Suppressor macrophage (primary cell): ENCODE measurements at places on chromosomes 1 and 21.
A peak's percentile ranks its signal among the peaks of the same experiment; 100 is the strongest.

DNA sequence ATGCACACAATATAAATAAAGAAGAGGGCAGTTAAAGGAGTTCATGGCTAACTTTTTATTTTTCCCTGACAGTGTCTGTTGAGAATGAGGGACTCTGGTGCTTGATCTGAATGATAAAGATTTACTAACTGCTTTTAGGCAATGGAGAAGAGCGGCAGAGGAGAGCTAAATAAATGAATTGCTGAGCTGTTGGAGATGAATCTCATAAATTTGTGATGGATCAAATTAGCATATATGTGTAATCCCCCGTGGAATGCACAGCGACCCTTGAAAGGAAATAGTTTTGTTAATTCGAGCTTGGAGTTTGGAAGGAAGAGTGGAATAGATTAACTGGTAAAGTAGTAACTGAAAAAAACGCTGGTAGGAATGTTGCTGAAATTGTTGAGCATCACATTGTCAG lies 40.2 kb downstream of the HMCN1 start:
- no peak for DNase-seq

DNA sequence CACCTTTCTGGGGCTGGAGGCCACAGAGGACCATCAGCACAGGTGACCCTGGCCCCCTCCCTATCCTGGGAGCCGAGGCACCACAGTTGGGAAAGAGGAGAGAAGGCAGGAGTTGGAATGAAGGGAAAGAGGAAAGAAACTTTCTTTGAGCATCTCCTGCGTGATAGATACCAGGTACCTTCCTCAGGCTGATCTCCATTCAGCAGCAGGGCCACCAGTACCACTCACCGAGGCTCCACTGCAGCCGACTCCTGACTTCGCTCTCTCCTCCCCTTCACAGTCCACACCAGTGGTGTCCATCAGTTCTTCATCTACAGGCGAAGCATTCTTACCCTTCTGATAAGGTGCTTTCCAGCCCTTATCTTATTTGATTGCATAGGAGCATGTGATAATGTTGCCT lies 55.3 kb downstream of the LGR6 start:
- DNase-seq = no peak

DNA sequence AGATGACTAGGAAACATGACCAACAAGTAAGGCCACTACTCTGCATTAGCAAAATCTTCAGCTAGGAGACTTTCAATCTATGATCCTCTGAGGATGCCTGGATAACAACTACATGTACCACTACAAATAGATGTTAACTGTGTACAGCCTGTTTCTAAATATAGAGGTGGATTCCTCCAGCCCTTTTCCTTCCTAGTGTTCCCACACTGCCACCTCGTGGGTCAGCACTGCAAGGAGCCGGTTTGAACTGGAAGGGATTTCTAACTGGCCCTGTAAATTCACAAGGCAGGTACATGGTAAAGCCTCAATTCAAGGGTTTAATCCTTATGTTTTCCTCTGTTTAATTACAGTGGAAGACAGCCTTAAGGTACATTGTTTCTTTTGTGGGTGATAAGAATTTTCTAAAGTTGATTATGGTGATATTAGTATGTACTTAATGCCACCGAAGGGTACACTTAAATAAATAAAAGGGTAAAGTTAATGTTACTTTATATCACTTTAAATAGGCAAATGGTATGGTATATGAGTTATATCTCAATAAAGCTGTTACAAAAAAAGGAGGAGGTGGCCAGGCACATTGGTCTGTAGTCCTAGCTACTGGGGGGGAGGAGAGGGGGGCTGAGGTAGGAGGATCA lies 14.4 kb downstream of the SMYD3 start:
- DNase-seq = peak; percentile 55

DNA sequence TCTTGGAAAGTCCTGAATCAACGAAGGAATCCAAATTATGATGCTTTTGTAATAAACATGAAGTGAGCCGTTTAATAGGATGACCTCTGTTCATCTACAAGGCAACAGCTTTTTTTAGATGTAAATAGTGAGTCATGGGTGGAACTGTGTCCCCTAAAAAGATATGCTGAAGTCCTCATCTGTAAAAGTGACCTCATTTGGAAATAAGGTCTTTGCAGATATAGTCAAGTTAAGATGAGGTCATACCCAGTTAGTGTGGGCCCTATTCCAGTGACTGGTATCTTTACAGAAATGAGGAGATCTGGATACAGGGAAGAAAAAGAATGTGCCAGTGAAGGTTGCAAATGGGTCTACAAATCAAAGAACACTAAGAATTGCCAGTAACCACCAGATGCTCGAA lies 1287.3 kb upstream of the ADGRL4 start:
- no peak for DNase-seq

DNA sequence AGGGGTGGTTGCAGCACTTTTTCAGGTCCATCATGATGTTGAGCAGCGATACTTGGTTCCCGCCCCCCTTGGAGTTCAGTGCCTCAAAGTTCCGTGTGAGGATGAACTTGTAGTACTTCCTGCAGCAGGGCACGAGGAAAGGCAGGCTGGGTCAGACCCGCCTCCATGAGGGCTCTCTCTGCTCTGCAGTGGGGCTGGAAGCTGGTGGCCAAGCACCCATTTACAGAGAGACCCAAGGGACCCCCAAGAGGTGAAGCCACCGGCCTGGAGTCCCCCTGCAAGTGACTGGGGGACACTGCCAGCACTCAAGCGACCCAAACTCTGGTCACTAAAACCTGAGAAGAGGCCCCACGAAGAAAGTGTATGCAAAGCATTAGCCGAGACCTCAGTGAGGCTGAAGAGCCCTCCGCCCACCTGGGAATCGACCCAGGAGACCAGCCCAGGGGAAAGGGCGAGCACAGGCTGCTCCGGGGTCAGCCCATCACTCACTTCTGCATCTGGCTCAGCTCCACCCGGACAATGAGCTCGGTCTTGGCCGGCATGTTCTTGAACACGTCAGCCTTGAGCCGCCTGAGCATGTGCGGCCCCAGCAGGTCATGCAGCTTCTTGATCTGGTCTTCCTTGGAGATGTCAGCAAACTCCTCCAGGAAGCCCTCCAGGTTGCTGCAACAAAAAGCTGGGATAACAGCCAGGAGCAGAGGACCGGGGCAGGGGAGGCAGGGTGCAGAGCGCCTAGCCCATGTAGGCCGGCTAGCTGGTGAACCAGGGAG lies 45.2 kb downstream of the CHD5 start:
- no peak for DNase-seq

GRCh38 chr1:67759692-67760029 lies 73.6 kb downstream of the GNG12 start:
- no peak for DNase-seq

DNA sequence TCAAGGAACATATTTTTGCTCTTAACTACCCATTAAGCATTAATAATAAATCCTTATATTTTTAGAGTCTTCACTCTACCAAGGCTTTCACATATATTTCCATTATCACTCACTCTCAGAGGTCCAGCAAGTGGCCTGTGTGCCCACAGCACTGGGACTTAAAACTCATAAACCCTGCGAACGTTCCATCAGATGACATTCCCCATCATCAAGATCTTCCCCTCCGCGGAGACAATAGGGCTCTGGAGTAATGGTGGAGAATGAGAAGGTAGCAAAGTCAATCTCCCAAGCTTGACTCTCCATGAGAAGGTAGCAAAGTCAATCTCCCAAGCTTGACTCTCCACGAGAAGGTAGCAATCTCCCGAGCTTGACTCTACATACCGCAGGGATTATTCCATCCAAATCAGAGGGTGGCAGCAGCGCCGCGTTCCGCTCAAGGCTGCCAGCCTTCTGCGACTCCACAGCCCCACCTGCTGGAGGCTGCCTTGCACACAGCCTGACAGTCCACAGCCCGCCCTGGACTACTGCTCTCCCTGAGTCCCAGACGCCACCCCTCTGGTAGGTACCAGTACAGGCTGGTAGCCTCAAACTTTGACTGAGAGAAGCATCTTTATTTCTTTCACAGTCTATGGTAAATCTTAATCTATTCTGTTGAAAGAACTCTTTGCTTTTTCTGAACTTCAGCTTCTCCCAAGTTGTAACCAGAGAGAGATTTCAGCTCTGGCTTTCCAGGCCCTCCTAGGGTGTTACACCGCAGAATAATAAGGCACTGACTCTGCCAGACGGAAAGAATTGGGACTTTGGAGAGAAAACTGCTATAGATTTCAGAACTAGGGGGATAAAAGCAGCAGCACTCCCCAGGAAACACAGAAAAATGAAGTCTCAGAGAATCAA lies 26.4 kb upstream of the CTTNBP2NL start:
- DNase-seq = peak; percentile 92

- DNase-seq = no peak
Measured at GRCh38 chr1:217435204-217435603, 195.7 kb downstream of the GPATCH2 start.

GRCh38 chr1:7111853-7112252 lies 326.6 kb downstream of the CAMTA1 start:
- no peak for DNase-seq

DNA sequence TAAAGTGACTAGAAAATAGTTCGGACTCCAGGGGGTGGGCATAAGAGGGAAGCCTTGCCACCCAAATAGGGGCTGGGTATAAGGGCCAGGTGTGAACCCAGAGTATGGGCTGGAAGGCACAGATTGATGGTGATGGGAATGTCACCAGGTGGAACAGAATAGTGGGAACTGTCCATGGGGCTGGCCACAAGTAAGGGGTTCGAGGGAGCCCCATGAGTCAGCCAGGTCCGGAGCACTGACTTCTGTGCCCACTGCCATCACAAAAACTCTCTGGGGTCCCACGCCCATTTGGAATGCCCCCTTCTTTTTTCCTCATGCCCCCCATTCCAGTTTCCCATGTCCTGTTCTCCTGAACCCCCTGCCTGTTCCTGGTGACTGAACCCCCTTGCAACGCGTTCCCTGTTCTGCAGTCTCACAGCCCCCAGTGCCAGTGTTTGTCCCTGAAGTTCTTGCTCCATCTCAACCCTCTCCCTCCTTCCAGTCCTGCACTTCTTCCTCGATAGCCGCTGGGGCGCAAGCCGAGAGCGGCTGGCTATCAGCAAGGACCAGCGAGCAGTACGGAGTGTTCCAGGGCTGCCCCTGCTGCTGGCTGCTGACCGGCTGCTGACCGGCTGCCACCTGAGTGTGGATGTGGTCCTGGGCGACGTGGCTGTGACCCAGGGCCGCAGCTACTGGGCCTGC lies 7.9 kb downstream of the TRIM46 start:
- DNase-seq = no peak

GRCh38 chr1:229127301-229127700 lies 143.6 kb upstream of the RAB4A start:
- peak; percentile 70 for DNase-seq

DNA sequence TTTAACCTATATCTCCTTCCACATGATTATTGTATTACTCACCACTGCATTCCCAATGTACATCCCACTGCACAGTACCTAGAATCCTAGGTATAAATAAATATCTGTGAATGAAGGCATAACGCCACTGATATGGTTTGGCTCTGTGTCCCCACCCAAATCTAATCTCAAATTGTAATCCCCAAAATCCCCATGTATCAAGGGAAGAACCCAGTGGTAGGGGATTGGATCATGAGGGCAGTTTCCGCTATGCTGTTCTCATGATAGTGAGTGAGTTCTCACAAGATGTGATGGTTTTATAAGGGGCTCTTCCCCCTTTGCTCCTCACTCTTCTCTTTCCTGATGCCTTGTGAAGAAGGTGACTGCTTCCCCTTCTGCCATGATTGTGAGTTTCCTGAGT lies 599.0 kb upstream of the ADGRL2 start:
- DNase-seq = no peak

DNA sequence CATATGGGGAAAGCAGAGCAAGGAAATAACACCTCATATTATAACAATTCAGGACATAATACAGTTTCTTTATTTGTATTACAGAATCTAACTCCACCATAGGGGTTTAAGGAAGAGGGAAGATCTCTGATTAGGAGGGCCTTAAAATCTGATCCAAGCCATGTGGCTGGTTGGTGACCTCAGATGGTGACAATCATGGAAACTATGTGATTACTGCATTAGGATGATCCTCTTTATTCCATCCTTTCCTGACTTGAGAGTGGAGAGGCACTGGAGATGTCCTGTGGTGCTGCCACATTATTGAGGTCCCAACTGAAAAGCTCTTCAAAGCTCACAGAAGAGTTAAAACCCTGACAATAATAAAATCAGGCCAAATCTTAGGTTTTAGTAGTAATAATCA lies 168.1 kb upstream of the BEND5 start:
- no peak for DNase-seq

DNA sequence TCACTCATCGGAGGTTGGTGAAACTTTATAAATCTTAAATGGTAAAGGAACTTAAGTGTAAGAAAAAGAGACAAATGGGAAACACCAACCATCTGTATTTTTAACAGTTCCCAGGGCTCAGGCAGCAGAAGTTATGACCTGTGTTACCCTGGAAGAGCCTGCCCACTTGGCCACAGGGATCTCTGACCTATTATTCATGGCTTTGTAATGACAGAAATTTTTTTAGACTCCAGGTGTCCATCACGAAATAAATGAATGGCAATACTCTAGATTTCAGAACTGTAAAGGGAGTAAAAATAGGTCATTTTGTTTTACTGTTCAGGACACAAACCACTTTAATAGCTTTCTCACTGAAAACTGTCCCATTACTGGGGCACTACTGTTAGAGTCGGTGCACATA lies 389.8 kb downstream of the VAV3 start:
- DNase-seq = no peak

DNA sequence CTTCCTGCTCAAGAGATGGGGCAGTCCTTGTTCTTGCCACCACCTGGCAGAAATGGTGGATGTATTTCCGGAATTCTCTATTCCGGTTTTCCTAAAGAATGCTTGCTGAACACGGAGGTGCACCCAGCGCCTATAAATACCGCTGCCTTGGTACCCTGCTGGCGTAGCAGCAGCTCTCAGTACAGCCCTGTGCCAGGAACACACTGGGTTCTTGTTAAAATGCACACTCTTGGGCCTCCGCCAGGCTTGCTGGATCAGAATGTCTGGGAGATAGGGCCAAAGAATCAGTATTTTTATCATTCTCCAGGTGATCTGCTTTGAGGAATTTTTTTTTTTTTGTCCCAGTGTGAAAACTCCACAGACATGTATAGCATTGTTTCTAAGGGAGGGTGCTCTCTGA lies 54.2 kb downstream of the IGSF5 start:
- no peak for DNase-seq

DNA sequence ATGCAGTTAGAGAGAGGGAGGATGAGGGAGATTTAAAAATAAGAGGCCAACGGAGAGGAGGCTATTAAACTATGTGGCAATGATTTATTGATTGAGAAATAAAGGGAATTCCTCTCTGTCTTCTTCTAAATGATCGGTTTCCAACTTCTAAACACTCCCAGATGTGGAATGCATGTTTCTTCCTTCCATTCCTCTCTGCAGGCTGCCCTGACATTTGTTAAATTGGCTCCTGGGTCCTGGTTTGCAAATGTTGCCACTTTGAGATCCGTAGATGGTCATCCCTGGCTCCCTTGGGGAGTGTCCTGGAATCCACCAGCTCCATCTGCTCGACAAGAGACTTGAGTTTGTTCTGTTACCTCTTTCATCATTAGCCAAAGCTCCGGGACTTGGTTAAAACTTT lies 10.3 kb upstream of the C1orf198 start:
- no peak for DNase-seq

DNA sequence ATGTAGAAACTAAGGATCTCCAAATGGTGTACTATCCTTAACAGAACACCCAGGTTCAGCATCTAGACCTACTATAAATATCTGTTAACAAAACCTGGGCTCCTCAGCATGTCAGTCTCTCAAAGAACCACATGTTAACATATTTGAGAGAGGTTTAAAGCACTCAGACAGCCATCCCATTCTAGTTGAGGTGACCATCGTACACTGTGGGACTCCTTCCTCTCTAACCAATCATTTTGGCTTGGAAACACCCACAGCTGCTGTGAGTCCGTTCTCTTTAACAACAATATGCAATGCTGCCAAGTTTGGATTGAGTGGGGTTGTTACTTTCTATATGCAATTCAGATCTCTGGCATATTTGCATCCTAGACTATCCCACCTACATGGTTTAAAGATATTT lies 105.8 kb downstream of the MRPL39 start:
- DNase-seq = no peak
